Endothelial cell (in vitro differentiated cells): ENCODE measurements at places on chromosomes 3 and 15. TPM values are rescaled to one million over a fixed set of nuclear protein-coding genes. Genes with fewer than 3 reads are reported as not detected.

DNA sequence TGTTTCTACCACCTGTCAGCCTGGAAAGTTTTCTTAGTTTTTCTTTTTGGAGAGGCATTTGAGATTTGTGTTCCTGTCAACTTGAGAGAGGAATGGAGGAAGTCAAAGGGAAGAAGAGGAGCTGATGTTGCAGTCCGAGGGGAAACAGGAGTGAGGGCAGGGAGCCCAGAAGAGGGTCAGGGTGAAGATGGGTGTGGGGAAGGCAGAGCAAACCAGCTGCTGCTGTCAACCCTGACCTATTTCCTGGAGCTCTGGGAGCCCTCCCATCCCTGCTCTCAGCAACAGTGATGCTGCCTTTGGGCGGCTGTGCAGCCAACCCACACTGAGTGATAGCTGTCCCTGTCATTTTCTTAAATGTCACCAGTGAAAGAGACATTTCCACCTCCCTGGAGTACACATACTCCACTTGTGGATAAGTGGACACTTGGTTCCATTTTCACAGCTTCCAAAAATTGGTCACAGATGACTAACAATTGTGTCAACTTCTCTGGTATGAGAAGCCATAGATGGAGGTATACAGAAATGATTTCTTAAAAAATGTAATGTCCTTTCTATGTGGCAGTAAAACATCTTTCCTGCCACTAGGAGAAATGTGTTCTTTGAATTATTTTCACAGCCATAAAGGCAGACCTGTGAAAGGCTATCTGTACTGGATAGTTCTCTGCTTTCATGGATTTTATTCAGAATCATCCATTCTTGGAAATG, 556.3 kb upstream of the TBL1XR1 start:
- peaks cover 3% of the 10 kb centered on the region for H3K4me1 ChIP-seq
- no peaks in the 10 kb centered on the region for H3K36me3 ChIP-seq
- no peak for DNase-seq
- H3K4me3 ChIP-seq: no peak overlapping the region
- peaks cover 2% of the 10 kb centered on the region for H3K27me3 ChIP-seq

The MYLK gene
- total RNA-seq: 7.8 TPM

The PRR20G gene
- not detected for total RNA-seq

The CACNA2D2 gene
- 17.3 TPM for total RNA-seq
